Chondrocyte (in vitro differentiated cells): ENCODE measurements at places on chromosomes 4 and X. TPM values are rescaled to one million over a fixed set of nuclear protein-coding genes. Genes with fewer than 3 reads are reported as not detected.

GRCh38 chrX:150205011-150205410 lies 158.1 kb upstream of the MAMLD1 start:
- no peak for DNase-seq

SYN1 gene
- 2.6 to 5.9 TPM (median 3.7 TPM) in 3 replicates for total RNA-seq

DNA sequence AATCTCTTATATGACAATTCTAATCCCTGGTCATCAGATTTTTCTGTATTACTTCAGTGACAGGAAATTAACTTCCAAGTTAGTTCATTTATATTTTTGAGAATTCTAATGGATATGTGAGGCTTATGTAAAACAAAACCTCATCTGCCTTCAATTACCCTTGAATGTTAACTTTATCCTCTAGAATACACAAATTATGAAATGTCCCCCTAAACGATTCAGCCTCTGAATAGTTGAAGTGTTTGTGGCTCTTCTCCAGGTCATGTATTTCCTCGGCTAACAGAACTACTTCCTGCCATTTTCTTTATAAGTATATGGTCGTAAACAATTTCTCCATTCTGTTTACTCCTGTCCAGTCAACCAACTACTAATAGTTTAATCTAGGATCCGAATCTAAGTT lies 401.3 kb downstream of the PCDH10 start:
- no peak for DNase-seq

GRCh38 chr4:123671636-123672404 lies 275.2 kb downstream of the SPRY1 start:
- DNase-seq: no peak

- DNase-seq: no peak
These were observed 20.0 kb downstream of the PRPS1 start for GRCh38 chrX:107648332-107648731.

- no peak for DNase-seq
These were observed 1.7 kb upstream of the SRPX2 start for GRCh38 chrX:100642290-100642689.

GRCh38 chrX:103275947-103276567 lies 493 bp downstream of the TCEAL5 start:
- DNase-seq: peak; percentile 85

DNA sequence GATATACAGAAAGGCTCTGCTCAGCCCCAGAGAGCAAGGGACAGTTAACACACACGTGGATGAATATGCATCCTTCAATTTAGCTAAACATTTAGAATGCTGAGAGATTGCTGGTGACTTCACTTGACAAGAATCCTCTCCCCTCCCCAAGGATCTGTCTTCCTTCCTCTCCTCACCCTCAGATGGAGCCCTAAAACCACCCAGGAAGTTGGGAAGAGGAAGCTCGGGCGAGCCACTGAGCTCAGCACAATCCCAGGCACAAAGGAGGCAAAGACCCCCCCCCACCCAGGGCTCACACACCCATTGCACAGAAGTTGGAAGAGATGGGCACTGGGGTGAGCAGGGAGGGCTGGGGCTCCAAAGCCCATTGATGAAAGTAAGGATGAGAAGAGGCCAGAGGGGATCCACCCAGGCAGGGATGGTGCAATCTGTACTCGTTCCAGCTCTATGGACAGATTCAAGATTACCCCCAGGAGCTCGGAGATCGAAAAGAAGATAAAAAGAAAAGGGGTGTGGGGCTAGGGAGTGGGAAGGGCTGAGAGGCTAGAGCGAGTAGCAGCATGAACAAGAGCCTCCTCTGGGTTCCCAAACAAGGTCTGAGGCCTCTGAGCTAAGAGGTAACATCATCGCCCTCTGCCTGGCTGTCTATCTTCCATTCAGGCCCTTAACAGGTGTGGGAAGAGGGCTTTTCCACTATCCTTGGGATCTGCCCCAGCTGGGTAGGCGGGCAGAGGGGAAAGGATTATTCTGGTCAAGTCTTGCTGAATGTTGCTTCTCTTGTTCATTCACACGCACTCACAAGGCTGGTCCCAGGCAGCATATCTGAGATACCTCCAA lies 1.2 kb downstream of the TFE3 start:
- DNase-seq: no peak

GRCh38 chr4:73583666-73584065 lies 36.6 kb downstream of the RASSF6 start:
- DNase-seq: no peak

BEND2 gene
- not detected in 3 replicates for total RNA-seq

DNA sequence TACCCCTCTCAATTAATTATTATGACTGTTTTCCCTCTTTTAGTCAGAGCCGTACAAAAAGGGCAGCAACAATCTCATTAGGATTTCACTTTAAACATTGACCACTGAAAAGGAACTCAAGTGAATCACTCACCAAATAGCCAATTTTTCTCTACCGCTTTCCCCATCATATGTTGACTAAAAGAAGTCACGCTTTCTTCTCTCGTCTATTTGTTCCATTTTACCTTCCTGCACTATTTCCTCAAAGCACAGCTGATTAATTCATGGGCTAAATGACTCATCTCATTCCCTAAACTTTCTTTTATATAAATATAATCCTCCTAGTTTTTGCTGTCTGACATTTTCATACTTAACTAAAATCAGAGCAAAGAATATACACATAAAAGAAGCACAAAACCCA lies 8.2 kb downstream of the MID1 start:
- no peak for DNase-seq

DNA sequence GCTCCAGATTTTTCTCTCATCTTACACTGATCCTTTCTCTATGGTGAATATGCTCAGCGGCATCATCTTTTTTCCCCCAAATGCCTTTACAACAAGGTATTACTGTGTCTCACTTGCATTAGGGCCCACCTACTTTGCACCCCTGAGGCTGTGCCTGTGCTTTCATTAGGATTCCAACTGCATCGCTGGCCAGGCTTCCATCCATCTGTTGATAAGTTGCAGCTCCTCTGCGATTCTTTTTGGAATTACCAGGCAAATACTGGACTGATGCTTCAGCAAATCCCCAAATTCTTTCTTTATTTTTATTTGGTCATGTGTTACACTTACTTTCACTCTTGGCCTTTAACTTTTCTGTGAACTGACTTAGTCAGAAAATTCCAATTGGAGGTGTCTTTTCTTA lies 77.3 kb downstream of the AFF2 start:
- no peak for DNase-seq

- DNase-seq: no peak
These were observed 77.0 kb downstream of the PALLD start for GRCh38 chr4:168573870-168574269.

TCEAL3 gene
- total RNA-seq: 40.0 to 40.8 TPM (median 40.2 TPM) in 3 replicates
